Foreskin melanocyte (primary cell): ENCODE measurements at places on chromosomes 16 and 17.

DNA sequence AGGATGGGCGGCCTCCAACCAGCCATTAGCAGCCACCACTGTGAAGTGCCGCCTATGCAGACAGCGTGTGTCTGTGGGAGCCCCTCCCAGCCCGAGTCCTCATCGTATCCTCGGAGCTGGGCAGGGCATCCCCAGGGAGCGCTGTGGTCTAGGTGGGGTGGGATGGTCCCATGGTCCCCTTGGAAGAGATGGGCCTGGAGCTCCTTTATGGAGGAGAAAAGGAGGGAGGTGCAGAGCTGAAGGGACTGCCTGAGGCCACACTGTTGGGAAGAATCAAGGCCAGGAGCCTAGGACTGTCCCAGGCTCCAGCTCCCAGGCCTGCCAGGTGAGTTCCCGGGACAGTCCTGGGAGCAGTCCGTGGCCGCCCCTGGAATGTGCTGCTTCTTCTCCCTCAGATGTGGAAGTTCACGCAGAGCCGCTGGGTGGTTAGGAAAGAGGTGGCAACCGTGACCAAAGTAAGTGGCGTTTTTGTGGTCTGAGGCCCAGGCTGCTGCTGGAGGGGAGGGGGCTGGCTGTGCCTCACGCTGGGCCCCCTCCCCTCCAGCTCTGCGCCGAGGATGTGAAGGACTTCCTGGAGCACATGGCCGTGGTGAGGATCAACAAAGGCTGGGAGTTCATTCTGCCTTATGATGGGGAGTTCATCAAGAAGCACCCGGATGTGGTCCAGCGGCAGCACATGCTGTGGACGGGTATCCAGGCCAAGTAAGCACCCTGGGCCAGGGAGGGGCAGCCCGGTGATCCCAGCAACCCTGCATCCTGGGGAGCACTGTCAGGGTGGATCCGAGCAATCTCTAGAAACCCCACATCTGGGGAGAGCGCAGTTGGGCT, 27.0 kb downstream of the POLR3E start:
- no peak for DNase-seq

- DNase-seq, result no peak
Observed at GRCh38 chr16:26599785-26600104, 467.0 kb upstream of the C16orf82 start.

DNA sequence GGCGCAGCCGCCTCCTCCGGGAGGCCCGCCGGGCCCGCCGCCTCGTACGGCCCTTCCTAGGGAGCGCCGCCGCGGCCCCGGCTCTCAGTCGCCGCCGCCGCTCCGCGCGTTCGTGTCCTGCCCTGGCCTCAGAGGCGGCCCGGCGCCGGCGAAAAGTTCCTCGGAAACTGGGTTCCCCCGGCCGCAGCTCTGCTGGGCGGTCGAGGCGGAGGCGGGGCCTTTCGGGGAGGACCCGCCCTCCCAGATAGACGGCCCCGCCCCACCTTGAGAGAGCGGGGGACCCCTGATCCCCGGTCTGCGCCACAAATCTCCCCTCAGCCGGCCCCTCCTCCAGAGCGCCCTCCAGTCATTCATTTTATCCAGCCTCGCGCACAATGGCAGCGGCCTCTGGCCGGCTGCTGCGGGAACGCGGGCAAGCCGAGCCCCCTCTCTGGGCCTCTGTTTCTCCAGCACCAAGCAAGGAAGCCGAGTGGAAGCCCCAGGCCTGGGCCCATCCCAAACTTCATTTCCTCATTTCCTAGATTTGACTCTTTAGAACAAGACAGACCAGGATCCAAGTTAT, at the start of gene SREBF1:
Gene SREBF1 (minus strand): TSS at position 169 of the 562 bp plus-strand sequence. CDS start 169 bp downstream, outside the sequence.
- no peak for DNase-seq

GRCh38 chr16:11212798-11213196, 43.2 kb downstream of the SOCS1 start:
- no peak for DNase-seq

- DNase-seq, result no peak
Observed at GRCh38 chr16:10619271-10619849, 39.0 kb upstream of the EMP2 start.

GRCh38 chr17:73929860-73930430, 273.5 kb upstream of the RPL38 start:
- no peak for DNase-seq

DNA sequence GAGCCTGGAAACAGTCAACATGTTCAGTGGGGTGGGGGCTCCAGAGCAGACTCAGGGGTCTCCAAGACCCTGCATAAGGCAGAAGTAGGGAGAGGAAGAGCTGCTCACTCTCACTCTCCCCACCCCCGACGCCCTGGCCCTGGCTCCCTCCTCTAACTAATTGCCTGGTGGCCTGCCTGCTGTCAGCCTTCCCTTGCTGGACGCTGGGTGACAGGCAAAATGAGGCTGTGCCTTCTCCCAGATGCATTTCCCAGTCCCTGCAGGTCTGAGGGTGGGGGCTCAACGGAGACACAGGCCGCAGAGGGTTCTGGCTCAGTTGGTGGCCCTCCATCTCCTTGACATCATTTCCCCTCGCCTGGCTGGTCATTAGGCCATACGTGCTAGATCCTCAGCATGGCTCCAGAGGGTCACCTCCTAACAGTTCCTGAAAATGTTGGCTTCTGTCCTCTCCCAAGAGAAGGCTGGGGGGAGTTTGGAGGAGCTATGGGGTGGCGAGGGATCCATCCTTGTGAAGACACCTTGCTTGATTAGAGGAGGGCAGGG, 1.4 kb downstream of the FMNL1 start:
- DNase-seq, result no peak

- no peak for DNase-seq
Observed at GRCh38 chr17:1056761-1057160, 59.8 kb downstream of the TIMM22 start.

- no peak for DNase-seq
Observed at GRCh38 chr16:21190599-21190998, 20.8 kb downstream of the ZP2 start.

GRCh38 chr17:27616414-27616813, 14.6 kb upstream of the LGALS9 start:
- no peak for DNase-seq

- no peak for DNase-seq
Observed at GRCh38 chr17:32488604-32489180, 1.9 kb downstream of the CDK5R1 start.

DNA sequence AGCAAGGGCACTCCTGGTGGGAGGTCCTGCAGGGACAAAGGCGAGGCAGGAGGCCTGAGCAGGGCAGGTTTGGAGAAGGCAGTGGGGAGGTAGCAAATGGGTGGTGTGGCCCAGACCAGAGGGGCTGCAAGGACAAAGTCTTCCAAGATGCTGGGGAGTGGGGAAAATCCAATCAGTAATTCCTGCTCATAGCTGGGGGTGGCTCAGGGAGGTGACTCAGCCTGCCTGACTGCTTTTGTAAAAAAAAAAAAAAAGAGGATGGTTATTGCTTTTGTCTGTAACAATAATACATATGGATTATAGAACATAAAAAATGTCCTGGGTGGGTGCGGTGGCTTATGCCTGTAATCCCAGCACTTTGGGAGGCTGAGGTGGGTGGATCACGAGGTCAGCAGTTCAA, 5.2 kb downstream of the IL34 start:
- DNase-seq, result no peak

GRCh38 chr17:71845337-71845736, 275.5 kb upstream of the SOX9 start:
- no peak for DNase-seq

- DNase-seq, result no peak
Observed at GRCh38 chr17:46194393-46195216, 1.4 kb upstream of the KANSL1 start.

- DNase-seq, result no peak
Observed at GRCh38 chr17:77460514-77461046, 319.8 kb downstream of the SEC14L1 start.

DNA sequence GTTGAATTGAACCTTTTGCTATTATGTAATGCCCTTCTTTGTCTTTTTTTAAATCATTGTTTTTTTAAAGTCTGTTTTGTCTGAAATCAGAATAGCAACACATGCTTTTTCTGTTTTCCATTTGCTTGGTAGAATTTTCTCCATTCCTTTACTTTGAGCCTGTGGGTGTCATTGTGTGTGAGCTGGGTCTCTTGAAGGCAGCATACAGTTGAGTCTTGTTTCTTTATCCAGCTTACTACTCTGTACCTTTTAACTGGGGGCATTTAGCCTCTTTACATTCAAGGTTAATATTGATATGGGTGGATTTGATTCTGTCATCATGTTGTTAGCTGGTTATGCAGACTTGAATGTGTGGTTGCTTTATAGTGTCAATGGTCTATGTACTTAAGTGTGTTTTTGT, 292.0 kb downstream of the MAP2K4 start:
- DNase-seq, result no peak

DNA sequence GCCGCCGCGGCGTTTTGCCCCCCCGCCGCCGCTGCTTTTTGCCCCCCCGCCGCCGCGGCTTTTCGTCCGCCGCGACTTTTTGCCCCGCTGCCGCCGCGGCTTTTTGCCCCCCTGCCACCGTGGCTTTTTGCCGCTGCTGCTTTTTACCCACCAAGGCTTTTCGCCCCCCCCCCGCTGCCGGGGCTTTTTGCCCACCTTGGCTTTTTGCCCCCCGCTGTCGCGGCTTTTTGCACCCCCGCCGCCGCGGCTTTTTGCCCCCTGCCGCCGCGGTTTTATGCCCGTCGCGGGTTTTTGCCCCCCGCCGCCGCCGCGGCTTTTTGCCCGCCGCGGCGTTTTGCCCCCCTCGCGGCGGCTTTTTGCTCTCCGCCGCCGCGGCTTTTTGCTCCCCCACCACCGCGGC, 1343.0 kb downstream of the TP53TG3F start:
- DNase-seq, result no peak

DNA sequence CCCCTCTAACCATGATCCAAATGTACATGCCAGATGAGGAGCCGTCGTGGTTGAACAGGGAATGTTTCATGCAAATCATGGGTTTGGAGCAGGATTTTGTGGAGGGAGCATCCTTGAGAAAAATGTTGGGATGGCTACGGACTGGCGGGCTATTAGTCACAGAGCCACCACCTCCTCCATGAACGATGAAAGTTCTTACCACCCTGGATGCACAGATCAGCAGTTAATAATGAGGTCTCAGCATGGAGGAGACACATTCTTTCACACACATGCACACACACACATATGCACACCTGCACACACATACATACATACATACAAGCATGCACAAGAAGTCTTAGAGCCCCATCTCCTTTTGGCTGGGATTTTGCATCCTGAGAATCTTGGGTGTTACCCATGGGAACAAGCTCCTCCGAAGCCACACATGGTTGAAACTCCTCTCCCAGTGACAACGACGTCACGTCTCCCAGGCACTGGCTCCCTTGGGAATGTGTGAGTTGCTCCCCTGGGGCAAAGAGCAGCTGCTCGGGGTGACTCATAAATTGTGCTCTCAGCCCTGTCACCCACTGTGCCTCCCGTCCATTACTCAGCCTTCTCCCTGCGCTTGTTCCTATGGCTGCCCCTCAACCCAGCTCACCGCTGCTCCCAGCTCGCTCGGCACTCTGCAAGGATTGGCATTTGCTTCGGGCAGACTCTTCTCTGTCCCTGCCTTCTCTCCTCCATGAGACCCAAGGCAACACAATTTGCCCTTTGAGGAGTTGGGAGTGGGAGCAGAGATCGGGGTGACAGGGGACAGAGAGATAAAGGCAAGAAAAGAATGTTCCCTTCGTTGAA, 344.6 kb downstream of the SOX9 start:
- DNase-seq, result peak; percentile 77

- no peak for DNase-seq
Observed at GRCh38 chr17:44084131-44084538, 13.6 kb downstream of the G6PC3 start.

DNA sequence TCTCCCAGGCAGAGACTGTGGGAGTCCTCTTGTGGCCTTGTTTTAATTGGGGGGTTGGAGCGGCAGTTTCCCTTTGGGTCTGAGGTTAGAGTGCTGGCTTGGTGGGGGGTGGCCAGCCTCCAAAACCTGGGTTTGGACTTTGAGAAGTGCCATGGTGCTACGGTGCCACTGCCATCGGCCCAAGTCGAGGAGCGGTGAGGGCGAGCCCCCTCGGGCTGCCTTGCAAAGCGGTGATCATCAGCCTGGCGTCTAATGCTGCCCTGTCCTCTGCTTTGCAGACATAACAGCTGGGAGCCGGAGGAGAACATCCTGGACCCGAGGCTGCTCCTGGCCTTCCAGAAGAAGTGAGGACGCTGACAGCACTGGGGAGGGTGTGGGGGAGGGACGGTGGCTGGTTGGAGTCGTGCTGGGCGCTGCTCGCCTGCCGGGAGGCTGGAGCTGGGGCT, 1.2 kb downstream of the CBX2 start:
- DNase-seq, result no peak

GRCh38 chr17:81651692-81652091, 4.7 kb downstream of the PDE6G start:
- DNase-seq, result peak; percentile 32

DNA sequence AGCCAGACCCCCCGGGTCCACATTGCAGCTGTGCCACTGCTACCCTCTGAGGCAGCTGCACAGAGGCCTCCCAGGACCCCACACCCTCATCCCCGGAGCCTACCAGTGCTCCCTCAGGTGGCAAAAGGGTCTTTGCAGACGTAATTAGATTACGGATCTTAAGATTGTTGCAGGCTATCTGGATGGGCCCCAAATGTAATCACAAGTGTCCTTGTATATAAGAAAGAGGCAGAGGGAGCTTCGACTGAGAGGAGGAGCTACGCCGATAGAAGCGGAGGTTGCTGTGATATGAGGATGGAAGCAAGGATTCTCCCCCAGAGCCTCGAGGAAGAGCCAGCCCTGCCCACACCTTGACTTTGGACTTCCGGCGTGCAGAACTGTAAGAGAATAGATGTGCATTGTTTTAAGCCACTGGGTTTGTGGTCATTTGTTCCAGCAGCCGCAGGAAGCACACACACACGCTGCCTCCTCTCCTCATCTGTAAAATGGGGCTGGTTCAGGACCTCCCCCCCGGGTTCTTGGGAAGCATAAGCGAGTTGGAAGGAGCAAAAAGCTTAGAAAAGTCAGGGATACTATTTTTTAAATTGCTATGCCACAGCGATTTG, 10.5 kb upstream of the RAI1 start:
- DNase-seq, result no peak

DNA sequence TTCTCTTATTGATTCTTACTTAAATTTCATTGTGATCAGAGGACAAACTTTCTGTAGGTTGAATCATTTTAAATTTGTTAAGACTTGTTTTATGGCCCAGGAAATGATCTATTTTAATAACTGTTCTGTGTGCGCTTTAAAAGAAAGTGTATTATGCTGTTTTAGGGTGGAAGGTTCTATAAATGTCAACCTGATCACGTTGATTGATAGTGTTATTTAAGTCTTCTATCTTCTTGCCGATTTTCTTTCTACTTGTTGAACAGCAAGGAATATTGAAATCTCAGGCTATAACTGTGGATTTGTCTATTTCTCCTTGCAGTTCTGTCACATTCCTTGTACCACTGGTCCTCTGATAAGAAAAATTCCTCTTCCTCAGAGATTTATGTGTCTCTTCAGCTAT, 112.7 kb downstream of the TANC2 start:
- DNase-seq, result no peak

- no peak for DNase-seq
Observed at GRCh38 chr17:57311281-57312216, 55.2 kb downstream of the MSI2 start.
